ENCODE measurements at places on chromosomes 11 and 22. TPM values are rescaled to one million over a fixed set of nuclear protein-coding genes. Genes with fewer than 3 reads are reported as not detected.

DNA sequence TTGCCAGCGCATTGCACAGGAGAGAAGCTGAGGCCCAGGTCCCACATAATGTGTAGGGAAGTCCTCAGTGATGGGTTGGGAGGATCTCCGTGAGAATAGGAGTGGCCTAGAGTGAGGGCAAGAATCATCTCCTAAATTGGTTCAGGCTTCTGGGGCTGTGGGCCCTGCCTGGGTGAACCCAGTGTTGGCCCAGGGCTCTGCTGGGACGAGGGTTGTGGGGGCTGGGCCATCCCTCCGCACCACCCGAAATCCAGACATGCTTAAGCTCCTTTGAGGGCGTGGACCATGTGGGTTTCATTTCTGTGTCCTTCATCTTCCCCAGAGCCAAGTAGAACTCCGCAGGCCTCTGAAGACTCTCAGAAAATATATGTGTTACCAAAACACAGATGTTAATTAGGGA, 3.7 kb downstream of the MICALL1 start:
- DNase-seq: no peak

DNA sequence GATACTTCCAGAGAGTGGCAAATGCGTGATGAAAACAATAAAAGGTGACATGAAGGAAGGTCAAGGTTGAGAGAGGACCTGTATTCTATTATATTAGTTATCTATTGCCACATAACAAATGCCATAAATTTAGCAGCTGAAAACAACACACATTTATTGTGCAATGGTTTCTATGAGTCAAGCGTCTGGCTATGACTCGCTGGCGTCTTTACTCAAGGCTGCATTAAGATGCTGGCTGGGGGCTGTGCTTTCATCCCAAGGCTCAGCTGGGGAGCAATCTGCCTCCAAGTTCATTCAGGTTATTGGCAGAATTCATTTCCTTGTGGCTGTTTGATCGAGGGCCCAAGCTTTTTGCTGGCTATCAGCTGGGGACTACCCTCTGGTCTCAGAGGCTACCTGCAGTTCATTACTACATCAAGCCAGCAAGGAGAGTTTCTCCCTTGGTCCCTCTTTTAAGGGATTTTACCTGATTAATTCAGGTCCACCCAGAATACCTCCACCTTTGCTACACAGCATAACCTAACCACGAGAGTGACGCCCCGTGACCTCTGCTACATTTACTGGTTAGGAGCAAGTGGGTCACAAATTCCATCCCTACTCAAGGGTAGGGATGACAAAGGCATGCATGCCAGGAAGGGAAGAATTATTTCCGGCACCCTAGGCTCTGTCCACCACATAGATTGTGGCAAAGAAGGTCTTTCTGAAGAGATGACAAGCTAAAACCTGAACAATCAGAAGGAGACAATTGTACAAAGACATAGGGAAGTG, 549.1 kb downstream of the MN1 start:
- no peak for DNase-seq

ZP1 gene
- not detected for total RNA-seq

IGLL1 gene
- total RNA-seq: not detected

Measured in urinary bladder (tissue), 4 donors.